ENCODE measurements at places on chromosomes 2 and 18. TPM values are rescaled to one million over a fixed set of nuclear protein-coding genes. Genes with fewer than 3 reads are reported as not detected.

DNA sequence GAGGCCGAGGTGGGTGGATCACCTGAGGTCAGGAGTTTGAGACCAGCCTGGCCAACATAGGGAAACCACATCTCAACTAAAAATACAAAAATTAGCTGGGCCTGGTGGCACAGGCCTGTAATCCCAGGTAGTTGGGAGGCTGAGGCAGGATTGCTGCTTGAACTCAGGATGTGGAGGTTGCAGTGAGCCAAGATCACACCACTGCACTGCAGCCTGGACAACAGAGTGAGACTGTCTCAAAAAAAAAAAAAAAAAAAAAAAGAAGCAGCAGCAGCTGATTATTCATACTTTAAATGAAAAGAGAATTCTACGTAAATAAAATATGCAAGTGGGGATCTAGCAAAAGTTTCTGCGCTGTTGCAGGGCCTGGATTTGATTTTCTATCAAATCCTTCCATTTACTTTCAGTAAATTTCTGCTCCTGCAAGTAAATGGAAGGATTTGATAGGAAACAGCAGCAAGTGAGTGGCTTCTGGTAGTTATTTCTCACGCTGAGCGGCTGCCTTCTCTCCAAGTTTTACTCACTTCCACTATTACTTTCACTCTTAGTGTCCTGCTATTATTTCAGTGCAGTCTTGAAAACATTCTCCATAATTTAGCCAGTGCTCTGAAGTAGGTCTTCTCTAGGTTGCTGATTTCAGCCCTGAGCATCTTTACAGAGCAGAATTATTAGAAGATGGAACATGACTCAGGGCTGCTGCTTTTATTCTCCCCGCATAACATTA lies 68.4 kb downstream of the SLC16A14 start:
- no peak overlapping the region for H3K4me3 ChIP-seq
- no peaks in the 10 kb centered on the region for H3K36me3 ChIP-seq
- H3K27me3 ChIP-seq, result no peaks in the 10 kb centered on the region
- no peak for DNase-seq

GRCh38 chr2:233857511-233858141 lies 3.3 kb upstream of the HJURP start:
- H3K27me3 ChIP-seq, result peaks cover 7% of the 10 kb centered on the region
- H3K27ac ChIP-seq, result no peak overlapping the region
- peaks cover 30% of the 10 kb centered on the region for H3K4me1 ChIP-seq
- peaks cover 14% of the 10 kb centered on the region for H3K36me3 ChIP-seq
- peak; percentile 71 for DNase-seq
- no peak overlapping the region for H3K4me3 ChIP-seq

Gene MOB4
- total RNA-seq, result 16.5 TPM

DNA sequence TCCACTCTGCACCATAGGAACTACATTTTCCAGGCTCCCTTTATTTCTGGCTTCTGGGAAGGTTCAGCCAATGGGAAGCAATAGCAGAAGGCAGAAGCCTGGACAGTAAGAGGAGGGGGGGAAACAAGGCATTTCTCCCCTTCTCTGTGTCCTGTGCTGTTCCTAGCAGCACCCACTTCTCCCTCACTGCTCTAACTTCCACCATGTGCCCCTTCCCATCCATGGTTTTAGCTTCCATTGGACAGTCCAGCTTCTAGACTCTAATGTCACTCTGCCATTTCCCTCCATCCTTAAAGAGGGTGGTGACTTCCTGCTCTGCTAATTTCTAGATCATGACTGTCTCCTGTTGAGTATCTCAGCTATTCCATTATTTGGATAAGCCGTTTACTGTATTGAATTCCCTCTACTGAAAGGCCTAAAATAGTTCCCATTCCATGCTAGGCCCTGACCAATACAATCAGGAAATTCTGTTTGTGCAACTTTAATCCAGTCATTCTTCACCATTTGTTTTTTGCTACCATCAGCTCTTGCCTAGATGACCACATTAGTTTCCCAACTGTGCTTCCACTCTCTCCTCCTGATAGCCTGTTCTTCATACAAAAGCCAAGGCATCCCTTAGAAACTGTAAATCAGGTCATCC lies 20.8 kb upstream of the LYPD1 start:
- H3K4me3 ChIP-seq, result no peak overlapping the region
- H3K4me1 ChIP-seq, result no peaks in the 10 kb centered on the region
- no peak for DNase-seq
- H3K27ac ChIP-seq, result no peak overlapping the region
- no peaks in the 10 kb centered on the region for H3K36me3 ChIP-seq

DNA sequence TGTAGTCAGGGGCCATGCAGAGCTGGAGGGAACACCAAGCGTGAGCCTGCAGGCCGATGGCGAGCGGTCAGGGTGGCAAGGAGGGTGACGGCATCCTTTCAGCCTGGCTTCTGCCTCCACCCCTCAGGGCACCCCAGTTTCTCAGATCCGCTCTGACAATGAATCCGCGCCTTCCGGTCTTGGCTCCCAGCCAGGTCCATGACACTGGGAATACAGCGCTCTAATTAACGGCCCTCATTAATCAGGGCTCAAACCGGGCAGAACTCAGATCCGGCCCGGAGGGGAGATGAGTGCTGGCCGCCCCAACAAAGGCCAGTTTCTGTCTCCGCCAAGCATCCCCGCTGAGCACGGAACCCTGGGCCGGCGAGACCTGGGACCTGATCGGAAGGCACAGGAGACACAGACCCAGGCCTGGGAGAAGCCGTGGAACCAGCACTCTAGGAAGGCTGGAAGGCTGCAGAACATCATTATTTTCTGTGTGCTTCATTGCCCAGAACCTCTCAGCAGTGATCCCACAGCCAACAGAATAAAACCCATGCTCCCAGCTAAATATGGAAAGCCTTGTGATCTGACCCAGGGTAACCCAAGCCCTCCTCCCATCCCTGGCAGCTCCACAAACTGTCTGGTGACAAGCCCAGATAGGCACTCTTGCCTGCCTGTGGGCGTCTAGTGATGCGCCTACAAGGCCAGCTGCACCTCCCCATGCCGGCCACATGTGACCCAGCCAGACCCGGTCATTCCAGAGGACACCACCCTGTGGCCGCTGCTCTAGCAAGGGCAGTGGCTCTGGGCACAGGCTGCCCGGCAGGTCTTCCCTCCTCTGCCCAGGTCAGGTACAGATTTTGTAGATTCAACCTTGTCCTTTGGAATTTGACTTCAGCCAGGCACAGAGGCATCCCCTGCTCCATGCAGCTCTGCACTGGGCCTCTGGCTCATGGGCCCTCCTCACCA lies 438.7 kb upstream of the MYT1L start:
- H3K36me3 ChIP-seq, result no peaks in the 10 kb centered on the region
- no peaks in the 10 kb centered on the region for H3K27me3 ChIP-seq
- no peak overlapping the region for H3K4me3 ChIP-seq
- H3K27ac ChIP-seq, result no peak overlapping the region
- H3K4me1 ChIP-seq, result no peaks in the 10 kb centered on the region

GRCh38 chr18:35661483-35662146 lies 80.1 kb downstream of the GALNT1 start:
- no peak overlapping the region for H3K4me3 ChIP-seq
- H3K27ac ChIP-seq, result no peak overlapping the region
- H3K27me3 ChIP-seq, result no peaks in the 10 kb centered on the region
- peaks cover 5% of the 10 kb centered on the region for H3K4me1 ChIP-seq

DNA sequence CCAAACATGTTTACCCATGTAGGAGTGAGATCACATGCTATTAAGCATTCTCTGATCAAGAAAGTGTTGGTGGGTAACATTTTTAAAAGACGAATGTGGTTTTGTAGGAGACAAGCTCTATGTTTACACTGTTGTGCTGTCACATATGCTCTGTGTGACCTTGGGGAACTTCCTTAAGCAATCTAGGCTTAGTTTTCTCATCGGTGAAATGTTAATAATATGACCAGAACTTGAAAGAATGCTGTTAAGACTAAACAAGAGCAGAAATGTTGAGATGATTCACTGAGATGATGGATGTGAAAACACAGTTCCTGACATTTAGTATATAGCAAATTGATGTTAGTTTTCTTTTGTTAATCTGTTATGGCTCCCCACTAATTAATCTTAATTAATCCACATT lies 860.9 kb upstream of the CNTNAP5 start:
- no peak for DNase-seq
- no peaks in the 10 kb centered on the region for H3K27me3 ChIP-seq
- no peak overlapping the region for H3K4me3 ChIP-seq
- H3K36me3 ChIP-seq, result no peaks in the 10 kb centered on the region
- H3K4me1 ChIP-seq, result no peaks in the 10 kb centered on the region

DNA sequence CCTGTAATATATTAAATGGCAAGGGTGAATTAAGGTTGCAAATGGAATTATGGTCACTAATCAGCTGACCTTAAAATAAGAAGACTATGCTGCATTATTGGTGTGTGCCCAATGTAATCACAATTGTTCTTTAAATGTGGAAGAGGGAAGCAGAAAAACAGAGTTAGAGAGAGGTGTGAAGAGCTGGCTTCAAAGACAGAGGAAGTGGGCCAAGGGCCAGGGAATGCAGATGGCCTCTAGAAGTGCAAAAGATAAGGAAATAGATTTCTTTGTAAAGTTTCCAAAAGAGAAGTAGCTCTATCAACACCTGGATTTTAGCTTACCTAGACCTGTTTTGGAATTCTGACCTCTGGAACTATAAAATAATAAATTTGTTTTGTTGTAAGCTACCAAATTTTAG lies 276.0 kb downstream of the LRRTM1 start:
- H3K27me3 ChIP-seq, result no peaks in the 10 kb centered on the region
- DNase-seq, result no peak
- H3K4me3 ChIP-seq, result no peak overlapping the region

Gene ST8SIA3
- not detected for total RNA-seq

GRCh38 chr18:10213526-10213925 lies 240.9 kb upstream of the APCDD1 start:
- H3K27me3 ChIP-seq, result peaks cover 4% of the 10 kb centered on the region
- peaks cover 8% of the 10 kb centered on the region for H3K4me1 ChIP-seq
- DNase-seq, result peak; percentile 38
- no peaks in the 10 kb centered on the region for H3K36me3 ChIP-seq

DNA sequence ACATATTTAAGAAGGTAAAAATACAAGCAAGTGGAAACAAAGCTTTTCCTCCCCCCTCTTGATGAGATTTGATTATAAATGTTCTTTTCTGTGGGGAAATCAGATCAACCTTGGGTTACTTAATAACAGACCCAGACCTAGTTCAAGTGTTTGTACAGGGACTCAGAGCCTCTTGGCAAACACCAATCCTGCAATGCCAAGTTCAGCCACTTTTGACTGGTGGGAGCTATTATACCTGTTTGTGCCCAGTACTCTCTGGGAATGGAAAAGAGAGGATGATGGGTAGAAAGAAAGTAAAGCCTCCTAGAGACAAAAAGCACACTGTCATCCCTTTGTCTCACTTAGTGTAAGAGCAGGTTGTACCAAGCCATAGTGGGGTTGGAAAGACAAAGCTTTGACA lies 63.8 kb upstream of the EPHA4 start:
- no peaks in the 10 kb centered on the region for H3K4me1 ChIP-seq
- H3K4me3 ChIP-seq, result no peak overlapping the region
- no peak for DNase-seq
- H3K36me3 ChIP-seq, result no peaks in the 10 kb centered on the region
- no peak overlapping the region for H3K27ac ChIP-seq
- no peaks in the 10 kb centered on the region for H3K27me3 ChIP-seq

DNA sequence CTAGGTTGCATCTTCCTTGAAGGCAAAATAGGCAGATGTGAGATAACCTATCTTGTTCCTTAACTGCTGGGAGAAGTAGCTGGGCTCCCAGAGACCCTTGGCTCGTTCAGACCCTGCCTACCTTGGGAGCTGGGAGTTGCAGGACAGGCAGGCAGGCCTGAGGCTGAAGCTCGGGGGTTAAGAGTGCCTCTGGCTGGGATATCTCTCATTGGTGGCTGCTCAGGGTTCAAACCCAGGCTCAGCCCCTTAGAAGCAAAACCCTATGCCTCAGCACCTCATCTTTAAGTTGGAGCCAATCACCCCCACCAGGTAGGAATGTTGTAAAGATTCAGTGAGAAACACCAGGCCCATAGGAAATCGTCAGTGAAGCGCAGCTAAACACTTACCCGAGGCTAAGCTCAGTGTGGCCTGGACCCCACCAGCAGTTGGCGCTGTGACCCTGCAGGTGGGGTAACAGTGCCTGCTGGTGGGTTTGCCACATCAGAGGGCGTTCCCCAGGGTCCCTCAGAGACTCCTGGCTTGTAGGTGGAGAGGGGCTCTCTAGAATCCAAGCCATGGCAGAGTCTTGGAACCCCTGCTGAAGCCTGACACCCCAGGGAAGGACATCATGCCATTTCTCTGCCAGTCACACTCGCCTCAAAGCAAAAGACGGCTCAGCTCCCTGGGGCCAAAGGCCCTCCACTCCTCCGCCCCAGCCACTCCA lies 54.6 kb upstream of the GPR17 start:
- no peaks in the 10 kb centered on the region for H3K36me3 ChIP-seq
- no peak overlapping the region for H3K27ac ChIP-seq
- H3K4me3 ChIP-seq, result no peak overlapping the region
- peak; percentile 75 for DNase-seq
- H3K4me1 ChIP-seq, result peaks cover 3% of the 10 kb centered on the region

DNA sequence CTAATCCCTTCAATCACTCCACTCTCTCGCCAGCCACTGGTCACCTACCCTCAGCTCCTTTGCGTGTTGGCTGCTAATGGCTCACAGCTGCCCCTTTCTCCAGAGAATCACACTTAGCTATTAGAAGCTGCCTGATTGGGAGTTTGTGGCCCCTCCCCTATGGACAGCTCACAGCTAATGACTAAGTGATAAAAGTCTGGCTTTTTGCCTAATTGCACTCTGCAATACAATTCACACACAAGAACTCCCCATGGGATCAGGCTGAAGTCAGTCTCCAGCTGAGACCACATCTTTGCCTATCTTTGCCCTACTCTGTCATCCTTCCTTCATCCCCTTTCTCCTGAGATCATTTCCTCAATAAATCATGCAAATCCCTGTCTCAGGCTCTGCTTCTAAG lies 701.9 kb upstream of the RAB6C start:
- H3K4me1 ChIP-seq, result no peaks in the 10 kb centered on the region
- H3K4me3 ChIP-seq, result no peak overlapping the region
- no peak overlapping the region for H3K27ac ChIP-seq
- no peak for DNase-seq
- H3K27me3 ChIP-seq, result no peaks in the 10 kb centered on the region

- H3K4me3 ChIP-seq, result no peak overlapping the region
- no peaks in the 10 kb centered on the region for H3K27me3 ChIP-seq
- H3K4me1 ChIP-seq, result no peaks in the 10 kb centered on the region
- peaks cover 2% of the 10 kb centered on the region for H3K36me3 ChIP-seq
- H3K27ac ChIP-seq, result no peak overlapping the region
Measured at GRCh38 chr18:39806525-39806924, 2148.5 kb upstream of the PIK3C3 start.

- H3K27ac ChIP-seq, result no peak overlapping the region
- no peak overlapping the region for H3K4me3 ChIP-seq
- H3K4me1 ChIP-seq, result no peaks in the 10 kb centered on the region
Measured at GRCh38 chr2:217417536-217417935, 557.7 kb upstream of the TNP1 start.

GRCh38 chr2:127408807-127409099 lies 9.5 kb upstream of the PROC start:
- no peak for DNase-seq
- H3K4me3 ChIP-seq, result peak overlapping the region; percentile 61
- H3K36me3 ChIP-seq, result peaks cover 3% of the 10 kb centered on the region
- H3K27me3 ChIP-seq, result peaks cover 10% of the 10 kb centered on the region
- H3K4me1 ChIP-seq, result peaks cover 28% of the 10 kb centered on the region

Measured in activated CD8-positive, alpha-beta T cell treated with anti-CD3 and anti-CD28 coated beads, Interleukin-2, amount 10 ng/mL, durations not matched to agents 7 days and 5 days (primary cell).